NCI-H2029 (cell line): ENCODE measurements at places on chromosomes 1 and 21.

DNA sequence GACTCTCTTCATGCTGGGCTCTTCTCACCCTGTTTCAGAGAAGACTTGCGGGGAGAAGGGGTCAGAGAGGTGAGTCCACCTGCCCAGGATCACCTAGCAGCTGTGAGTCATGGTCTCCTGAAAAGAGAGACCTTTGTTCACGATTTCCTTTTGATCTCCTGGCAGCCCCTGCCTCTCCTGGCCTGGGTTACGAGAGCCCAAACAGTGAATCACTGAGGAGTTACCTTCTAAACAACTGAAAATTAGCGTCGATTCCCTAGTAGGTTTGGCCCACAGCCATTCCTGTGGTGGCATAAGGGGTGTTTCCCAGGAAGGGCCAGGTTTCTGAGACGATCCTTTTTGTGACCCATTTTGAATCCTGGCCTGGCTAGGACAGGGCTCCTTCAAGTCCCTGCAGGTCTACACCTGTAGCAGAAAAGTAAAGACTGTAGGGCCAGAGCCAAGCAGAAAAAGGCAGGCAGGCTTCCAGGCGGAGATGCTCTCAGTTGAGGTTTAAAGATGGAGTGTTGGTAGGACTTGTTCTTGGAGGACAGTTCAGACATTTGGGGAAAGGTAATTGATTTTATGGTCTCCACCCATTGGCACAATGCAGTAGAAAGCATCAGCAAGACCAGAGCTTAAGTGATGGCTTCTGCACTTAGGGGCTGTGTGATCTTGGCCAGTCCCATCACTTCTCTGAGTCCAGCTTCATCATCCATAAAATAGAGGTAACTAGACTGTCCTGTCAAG lies 2.1 kb upstream of the PLA2G2E start:
- DNase-seq, result peak; percentile 16

- no peak for DNase-seq
Observed at GRCh38 chr1:87864676-87865075, 536.0 kb downstream of the LMO4 start.

GRCh38 chr1:109718495-109718894 lies 6.4 kb downstream of the GSTM5 start:
- DNase-seq, result no peak

DNA sequence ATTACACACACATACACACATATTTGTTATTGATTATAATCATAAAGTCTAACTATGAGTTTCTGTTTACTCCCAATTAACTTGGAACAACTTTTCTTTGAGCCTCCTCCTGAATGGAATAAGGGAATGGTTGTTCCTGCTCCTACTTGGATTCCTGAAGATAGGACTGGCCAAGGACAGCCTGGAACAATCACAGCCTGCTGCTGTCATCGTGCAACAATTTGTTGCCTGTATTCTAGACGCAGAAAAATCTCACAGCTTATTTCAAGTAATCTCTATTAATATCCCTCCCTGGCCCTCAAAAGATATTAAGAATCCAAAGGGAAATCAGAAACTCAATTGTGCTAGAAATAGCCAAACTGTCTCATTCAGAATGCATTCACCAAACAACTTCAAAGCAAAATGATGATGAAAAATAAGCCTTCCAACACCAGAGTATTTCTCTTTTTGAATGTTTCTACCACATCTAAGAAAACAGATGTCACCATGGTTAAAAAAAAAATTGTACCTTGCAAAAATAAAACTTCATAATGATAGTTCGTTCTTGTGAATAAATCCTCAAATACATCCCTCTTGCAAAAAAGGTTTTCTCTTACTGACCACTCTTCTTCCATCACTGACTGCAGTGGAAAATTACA lies 30.9 kb downstream of the RCAN1 start:
- no peak for DNase-seq

DNA sequence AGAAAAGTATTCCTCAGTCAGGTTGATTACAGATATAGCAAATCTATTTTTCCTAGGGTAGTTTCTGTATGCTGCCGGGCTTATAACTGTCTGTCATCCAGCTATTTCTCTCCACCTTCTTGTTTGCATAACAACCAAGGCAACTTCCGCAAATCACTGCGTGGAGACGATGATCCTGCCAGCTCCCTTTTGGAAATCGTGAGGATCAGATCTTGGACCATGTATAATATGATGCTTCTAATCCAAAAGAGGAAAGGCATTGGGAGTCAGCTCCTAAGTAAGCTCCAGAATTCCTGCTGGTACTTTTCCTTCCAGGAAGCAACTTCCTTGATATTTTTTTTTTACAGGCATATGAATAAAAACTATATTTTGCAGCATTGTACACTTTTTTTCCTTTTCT lies 445 bp upstream of the RGS4 start:
- DNase-seq, result no peak

DNA sequence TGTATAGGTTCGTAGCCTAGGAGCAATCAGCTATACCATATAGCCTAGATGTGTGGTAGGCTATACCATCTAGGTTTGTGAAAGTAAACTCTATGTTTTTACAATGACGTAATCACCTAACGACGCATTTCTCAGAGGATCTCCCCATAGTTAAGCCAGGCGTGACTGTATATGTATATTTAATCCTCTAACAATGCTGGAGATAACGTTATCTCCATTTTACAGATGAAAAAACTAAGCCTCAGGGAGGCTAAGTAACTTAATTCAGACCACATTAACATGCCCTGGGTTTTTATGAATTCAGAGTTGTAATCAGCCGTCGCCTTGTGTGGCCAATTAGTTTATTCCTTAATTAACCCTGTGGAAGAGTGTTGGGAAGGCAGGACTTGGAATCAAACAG lies 107.7 kb upstream of the PLXNA2 start:
- no peak for DNase-seq

- DNase-seq, result no peak
Observed at GRCh38 chr1:151960780-151961513, 32.7 kb downstream of the S100A10 start.

- DNase-seq, result no peak
Observed at GRCh38 chr21:35111321-35111930, 62.3 kb upstream of the RUNX1 start.

GRCh38 chr1:50426702-50427085 lies 3.5 kb upstream of the DMRTA2 start:
- no peak for DNase-seq

- no peak for DNase-seq
Observed at GRCh38 chr1:115363171-115363570, 25.1 kb upstream of the NGF start.

GRCh38 chr1:21115098-21115760 lies 61.5 kb downstream of the EIF4G3 start:
- no peak for DNase-seq

GRCh38 chr1:208682664-208683013 lies 438.5 kb upstream of the PLXNA2 start:
- no peak for DNase-seq

GRCh38 chr1:43968348-43968948 lies 1.4 kb upstream of the DPH2 start:
- no peak for DNase-seq

DNA sequence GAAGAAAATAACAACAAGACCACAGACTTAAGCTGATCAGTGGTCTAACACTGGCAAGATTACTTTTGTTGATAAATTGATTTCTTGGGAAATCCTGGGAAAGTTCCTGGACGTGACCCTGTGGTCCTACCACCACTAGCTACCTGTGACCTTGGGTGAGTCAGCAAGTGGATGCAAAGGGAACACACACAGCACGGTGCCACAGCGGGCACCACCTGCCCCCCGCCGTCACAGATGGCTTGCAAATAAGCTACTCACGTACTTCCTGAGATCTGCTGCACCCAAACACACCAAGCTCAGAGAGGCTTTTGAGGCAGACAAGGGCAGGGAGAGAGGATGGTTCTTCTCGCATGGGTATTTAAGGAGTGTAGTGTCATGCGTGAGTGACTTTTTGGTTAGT lies 12.7 kb downstream of the CFAP298 start:
- DNase-seq, result no peak

GRCh38 chr1:233620065-233620464 lies 6.2 kb downstream of the KCNK1 start:
- no peak for DNase-seq

DNA sequence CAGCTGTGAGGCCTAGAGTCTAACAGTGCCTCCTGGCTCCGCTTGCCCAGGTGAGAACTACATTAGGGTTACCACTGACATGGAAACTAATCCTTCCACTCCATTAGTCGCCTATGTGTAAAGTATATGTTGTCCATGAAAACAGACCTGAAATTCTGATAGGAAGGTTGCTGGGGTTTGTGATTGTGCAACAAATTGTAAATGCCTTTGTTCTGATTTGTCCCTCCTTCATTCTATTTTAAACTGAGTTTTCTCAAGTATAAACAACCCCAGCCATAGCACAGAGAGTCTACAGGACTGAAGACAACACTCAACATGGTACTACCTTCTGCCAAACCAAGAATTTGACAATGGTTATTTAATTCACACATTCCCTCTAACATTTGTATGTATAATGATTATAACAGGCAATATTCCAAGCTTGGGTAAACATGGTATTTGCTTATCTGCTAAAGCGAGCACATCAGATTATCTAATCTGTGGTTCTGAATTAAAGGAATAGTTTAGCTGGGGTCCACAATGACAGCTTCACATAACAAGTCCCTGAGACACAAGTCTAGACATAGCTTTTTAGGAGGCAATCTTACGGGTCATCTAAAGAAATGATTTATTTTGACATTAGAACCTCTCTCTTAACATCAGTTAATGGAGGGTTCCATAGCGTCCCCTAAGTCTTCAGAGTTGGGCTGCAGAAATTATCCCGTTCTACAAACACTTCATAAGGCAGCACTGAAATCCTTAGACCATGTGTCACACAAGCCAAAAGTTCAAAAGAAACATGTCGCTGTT lies 633.0 kb downstream of the SMYD3 start:
- no peak for DNase-seq

DNA sequence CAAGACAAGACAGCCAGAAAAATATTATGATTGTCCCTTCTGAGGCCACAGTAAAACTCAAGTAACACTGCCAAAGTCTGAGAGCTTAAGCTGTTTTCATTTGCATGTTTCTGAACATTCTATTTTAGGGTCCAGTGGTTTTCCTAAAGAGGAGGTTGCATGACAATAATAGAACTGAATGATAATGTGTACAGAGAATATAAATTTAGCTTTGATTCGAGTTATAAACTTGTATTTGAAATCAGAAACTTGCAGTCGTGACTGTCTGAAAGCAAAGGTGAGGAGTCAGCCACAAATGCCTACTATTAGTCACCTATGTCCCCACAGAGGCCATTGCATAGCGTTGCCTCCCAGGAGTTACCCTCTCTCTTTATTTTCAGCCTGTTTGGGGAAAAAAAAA lies 363.1 kb upstream of the ADGRL2 start:
- DNase-seq, result no peak

DNA sequence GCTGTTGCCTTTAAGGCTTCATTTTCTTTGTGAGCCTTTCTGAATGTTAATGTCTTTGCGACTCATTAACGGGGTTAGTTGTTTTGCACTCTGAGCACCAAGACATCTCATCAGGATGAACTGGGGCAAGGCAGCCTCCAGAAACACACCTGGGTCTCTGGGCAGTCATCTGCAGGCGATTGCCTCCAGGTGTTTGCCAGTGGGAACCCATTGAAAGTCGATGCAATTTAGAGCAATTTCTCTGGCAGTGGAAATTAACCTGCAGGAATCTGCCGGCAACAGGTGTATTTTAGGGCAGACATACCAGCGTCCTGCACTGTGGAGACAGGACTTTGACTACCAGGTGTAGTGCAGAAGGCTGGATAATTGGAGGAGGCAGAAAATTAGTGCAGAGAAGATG lies 661.0 kb upstream of the PTBP2 start:
- DNase-seq, result no peak

DNA sequence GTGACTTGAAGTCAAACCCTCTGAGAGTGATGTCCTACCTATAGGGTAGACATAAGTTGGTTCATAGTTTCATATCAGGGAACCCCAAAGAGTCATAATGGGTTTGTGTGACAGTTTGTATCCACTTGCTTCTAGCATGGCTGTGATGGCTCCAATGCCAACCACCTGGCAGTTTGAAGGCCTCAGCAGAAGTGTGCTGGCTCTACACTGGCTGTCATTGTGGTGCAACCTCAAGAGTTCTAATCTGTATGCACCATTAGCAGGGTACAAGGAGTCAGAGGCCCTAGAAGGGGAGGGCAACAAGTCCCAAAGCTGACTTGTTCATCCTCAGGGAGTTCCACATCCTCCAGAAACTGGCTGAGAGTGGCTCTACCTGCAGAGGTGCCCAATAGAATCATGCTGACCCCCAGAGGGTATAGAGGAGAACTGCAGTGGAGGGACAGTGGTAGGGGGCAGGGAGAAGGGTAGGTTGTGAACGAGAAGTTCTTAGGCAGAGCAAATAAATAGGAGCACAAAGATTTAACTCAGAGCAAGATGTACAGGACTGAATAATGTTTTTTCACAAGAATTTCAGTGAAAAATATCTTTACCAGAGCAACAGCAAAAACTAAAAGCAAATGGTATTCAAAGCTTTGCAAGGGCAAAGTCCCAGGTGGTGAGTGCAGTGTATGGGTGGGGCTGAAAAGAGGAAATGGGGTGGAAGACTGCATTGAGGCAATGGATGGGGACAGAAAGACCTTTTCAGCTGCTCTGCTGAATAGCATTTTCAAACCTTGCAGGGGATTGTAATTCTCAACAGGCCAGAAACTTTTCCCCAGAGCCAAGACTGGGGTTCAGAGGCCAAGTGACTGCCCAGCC lies 3.2 kb downstream of the FCRL2 start:
- DNase-seq, result peak; percentile 4

- DNase-seq, result no peak
Observed at GRCh38 chr1:6612641-6613360, 730 bp upstream of the PHF13 start.

- no peak for DNase-seq
Observed at GRCh38 chr1:54009406-54009805, 8.6 kb downstream of the LDLRAD1 start.

- DNase-seq, result peak; percentile 50
Observed at GRCh38 chr1:67832737-67833601, at the start of gene GNG12. TSS of gene GNG12 (minus strand) at chr1:67833467. CDS start at chr1:67707686, 125,781 bp downstream.

GRCh38 chr1:30465096-30465495 lies 258.3 kb downstream of the MATN1 start:
- no peak for DNase-seq

DNA sequence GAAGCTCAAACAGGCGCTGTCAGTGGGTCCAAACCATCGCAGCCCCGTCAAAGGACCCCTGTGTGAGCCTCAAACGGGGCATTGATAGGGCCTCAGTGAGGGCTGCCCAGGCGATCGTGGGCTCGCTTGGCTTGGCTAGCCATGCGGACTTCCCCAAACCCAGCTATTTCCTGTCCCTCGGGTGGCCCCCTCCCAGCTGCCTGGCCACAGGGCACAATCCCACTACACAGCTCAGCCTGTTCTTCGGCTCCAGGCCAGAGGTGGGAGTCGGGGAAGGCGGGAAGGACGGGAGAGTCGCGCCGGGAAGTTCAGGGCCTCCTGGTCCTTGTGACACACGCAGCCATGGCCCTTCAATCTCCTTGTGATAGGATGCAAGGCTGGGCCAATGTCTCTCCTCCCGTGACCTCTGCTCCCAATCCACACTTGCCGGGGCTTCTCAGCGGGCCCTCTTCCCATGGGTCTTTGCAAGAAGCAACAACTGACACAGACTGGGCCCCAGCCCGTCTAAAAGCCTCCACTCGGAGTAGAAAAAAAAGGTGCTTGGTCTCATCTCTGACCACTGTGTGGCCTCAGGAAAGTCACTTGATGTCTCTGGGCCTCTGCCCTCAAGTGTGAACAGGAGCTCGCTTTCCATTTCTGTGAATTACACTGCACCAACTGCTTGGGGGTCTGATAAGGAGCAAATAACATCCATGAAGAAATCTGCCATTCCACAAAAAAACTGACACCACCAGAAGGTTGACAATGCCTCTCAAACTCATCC lies 7.1 kb upstream of the MATN1 start:
- no peak for DNase-seq
